ENCODE measurements at places on chromosomes 5 and 9. TPM values are rescaled to one million over a fixed set of nuclear protein-coding genes. Genes with fewer than 3 reads are reported as not detected.

- no peak for DNase-seq
Measured at GRCh38 chr5:82938901-82939725, 138.1 kb downstream of the TMEM167A start.

GRCh38 chr5:98173334-98173733 is 600.1 kb upstream of the RGMB start:
- no peak for DNase-seq

DNA sequence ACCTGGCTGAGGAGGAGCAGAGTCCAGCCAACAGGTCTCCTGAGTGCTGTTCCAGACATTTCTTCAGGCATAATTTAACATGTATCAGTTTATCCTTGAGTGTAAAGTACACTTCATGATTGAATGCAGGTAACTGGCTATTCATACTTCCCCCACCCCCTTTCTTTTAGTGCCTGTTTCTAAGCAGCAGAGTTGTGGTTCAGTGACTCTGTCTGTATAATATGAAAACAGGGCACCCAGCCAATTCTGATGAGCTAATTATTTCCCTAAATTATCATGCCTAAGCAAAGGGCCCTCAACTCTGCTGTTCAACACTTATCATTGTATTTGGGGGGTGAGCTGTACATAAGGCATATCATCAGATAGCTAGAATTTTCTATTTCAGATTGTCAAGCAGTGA is 51.9 kb upstream of the ZSWIM6 start:
- DNase-seq = peak; percentile 60

DNA sequence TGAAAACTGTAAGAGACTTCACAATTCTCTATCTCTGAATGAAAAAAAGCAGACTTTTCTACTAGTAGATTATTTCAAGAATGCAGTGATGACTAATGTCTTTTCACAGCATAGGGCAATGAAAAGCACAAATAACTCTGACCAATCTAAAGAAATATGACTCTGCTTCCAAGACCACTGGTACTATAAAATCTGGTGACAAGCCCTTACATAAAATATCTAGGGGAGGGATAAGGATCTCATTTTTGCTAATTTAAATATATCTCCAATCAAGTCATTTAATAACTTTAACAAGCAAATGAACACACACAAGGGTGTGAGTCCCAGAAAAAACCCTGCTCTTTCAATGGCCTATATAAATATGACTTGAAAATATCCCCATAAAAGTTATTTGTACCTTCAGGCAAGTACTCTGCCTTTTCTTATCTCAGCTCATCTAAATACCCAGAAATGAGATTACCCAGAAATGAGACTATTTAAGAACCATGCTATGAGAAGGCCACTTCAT is 105.2 kb downstream of the GNAQ start:
- no peak for DNase-seq

GRCh38 chr5:138641547-138642298 is 66.5 kb upstream of the HSPA9 start:
- peak; percentile 92 for DNase-seq

DNA sequence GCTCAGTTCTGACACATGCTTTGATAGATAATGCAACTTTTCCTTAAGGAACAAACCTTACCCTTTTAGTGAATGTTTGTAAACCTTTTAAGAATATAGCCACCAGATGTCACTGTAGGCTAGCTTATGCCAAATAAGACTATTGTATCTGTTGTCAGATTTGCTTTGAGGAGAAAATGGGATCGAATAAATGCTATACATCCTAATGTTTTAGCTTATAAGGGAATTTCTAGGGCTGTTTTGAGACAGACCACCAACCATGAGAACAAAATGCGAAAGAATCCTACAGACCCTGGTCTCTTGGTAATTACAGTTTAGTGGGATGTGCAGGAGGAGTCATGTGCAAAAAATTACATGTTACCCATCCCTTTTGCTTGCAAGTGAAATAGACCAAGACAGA is 127.6 kb upstream of the NMUR2 start:
- peak; percentile 64 for DNase-seq

DNA sequence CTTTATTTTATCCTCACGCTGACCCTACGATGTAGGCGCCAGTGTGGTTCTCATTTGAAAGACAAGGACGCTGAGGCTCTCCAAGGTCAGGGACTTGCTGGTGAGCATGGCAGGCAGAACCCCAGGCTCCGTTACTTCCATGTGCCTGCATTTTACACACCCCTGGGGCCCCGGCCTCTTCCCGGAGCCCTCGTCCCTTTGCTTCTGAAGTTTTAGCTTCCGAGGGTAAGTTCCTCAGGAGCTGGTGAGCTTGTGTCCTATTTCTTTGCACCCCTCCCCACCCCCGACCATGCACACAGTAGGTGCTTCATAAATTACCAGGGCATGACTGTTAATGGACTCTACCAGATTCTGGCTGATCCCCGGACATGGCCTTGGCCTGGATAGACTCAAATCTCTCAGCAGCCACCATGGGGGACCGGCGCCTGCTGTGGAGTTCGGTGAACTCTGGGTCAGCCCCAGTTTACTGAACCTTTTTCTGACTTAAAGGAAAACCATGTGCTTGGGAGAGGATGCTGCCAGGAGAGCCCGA is 59.3 kb upstream of the RNU6ATAC start:
- no peak for DNase-seq

GRCh38 chr9:78436873-78437272 is 139.9 kb downstream of the PSAT1 start:
- DNase-seq = no peak

DNA sequence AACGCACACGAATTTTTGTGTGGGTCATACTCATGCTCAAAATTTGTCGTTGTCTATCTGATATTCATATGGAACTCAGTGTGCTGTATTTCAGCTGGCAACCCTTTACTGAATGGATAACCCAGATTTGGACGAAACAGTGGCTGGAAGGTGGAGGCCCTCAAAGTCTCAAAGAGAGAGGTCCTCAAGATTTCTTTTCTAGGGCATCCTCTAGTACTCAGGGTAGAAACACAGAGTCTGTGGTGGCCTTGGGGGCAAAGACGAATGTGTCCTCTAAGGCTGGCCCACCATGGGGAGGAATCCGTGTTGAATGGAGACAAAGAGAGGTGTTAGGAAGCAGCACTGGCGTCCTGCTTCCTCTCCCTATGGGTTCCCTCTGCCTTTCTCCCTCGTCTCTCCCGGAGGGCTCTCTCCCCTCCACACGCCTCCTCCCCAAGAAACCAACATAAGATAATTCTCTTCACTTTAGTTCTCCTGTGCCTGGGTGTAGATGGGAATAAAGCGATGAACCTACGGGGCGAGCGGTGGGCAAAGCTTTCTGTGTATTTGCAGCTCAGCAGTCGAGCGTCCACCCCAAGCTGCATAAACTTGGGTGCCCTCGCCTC is 333.7 kb downstream of the CWC27 start:
- no peak for DNase-seq

- DNase-seq = no peak
Measured at GRCh38 chr9:3863686-3864085, 337.9 kb upstream of the RFX3 start.

- no peak for DNase-seq
Measured at GRCh38 chr5:151284392-151284967, 19.1 kb downstream of the SLC36A3 start.

DNA sequence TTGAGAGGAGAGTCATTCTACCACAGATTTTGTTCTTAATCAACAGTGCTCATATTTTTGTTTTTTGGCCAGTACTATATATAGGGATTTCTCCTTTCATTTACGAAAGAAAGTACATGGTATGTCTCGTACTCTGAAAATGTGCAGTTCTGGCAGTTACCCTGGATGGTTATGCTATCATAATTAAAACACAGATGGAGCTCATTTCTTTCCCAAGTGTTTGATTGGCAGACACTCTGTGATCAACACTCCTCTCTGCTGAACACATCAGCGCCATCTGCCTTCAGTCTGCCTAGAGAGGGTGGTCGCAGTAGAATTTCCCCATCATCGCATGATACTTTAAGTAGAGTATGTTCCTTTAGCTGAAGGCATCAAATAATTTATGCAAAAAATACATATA is 64.5 kb downstream of the PAM start:
- no peak for DNase-seq

GRCh38 chr5:107571621-107572536 is 98.9 kb downstream of the EFNA5 start:
- DNase-seq = peak; percentile 95

DNA sequence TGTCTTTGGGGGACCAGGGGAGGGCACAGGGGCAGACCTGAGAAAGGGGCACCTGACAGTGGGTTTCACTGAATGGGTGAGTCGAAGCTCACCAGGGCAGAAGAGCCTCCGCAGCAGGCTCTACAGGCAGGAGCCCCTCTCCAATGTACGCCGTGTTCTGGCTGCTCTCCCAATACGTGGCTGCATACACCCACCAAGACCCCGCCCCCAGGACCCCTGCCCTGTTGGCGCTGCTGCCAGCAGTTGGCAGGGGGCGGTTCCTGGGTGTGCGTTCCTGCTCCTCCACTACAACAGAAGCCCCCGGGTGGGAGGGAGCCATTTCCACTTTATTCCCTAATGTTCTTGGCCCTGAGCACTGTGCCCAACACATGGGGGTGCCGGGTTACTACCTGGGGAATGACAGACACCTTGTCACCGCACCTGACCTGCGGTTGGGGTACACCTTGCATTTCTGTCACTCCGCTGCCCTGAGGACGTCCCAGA is 30.3 kb downstream of the SARDH start:
- DNase-seq = no peak

GRCh38 chr5:132232465-132232864 is 4.8 kb upstream of the P4HA2 start:
- no peak for DNase-seq

DNA sequence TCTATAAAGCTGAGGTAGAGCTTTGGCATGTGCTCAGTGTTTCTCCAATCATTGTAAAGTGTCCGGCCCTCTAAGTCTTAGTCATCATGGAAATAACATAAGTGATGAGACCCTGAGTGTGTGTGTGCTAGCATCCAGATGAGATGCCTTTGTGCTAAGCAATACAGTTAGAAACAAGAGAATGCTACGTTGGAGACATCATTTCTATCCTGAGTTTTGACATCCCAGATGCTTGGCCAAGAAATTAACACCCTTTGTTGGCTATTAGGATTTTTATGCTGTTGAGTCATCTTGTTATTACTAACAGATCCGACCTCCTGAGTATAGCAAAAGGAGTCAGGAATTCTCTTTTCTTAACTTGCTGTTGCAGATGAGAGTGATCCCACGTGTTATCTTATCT is 508.0 kb downstream of the GADD45G start:
- DNase-seq = no peak

DNA sequence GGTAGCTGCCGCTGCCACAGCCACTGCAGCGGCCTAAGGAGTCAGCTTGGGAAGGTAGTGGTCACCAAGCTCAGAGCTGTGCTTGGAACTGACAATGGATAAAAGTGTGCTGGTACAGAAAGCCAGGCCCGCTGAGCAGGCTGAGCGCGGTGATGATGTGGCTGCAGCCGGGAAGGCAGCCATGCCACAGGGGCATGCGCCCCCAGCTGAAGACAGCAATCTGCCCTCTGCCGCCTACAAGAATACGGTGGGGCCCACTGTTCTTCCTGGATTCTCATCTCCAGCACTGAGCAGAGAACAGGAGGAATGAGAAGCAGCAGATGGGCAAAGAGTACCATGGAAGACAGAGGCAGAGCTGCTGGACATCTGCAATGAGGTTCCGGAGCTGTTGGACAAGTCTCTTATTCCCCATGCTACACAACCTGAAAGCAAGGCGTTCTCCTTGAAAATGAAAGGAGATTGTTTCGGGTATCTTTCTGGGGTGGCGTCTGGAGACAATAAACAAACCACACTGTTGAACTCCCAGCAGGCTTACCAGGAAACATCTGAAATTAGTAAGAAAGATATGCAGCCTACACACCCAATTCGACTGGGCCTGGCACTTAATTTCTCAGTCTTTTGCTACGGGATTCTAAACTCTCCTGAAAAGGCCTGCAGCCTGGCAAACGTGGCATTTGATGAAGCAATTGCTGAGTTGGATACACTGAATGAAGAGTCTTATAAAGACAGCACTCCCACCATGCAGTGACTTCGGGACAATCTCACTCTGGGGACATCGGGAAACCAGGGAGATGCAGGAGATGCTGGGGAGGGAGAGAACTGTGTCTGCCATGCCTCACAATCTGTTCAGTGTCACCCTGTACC is 22.8 kb upstream of the ANKRD18A start:
- DNase-seq = no peak

- no peak for DNase-seq
Measured at GRCh38 chr5:88364991-88365390, 96.3 kb upstream of the TMEM161B start.

PTGES2 gene
- 84.6 TPM for total RNA-seq

WHRN gene
- 2.1 TPM for total RNA-seq

PCDHB3 gene
- total RNA-seq = not detected

FIBCD1 gene
- total RNA-seq = not detected

RXFP3 gene
- not detected for total RNA-seq

CCIN gene
- total RNA-seq = not detected

ECSCR gene
- total RNA-seq = 1.7 TPM

PCDH1 gene
- total RNA-seq = 0.17 TPM

NUTM2F gene
- total RNA-seq = not detected

IFNA13 gene
- total RNA-seq = not detected

ECM2 gene
- total RNA-seq = not detected
